ENCODE measurements at places on chromosomes 3 and 15.

GRCh38 chr3:44966795-44967278 is 9.1 kb downstream of the ZDHHC3 start:
- no peak for DNase-seq

- DNase-seq: no peak
Measured at GRCh38 chr3:110708156-110708555, 363.5 kb upstream of the NECTIN3 start.

GRCh38 chr3:65347166-65347565 is 659.4 kb upstream of the ADAMTS9 start:
- DNase-seq: no peak

GRCh38 chr15:59283717-59284391 is 77.2 kb downstream of the LDHAL6B start:
- no peak for DNase-seq

GRCh38 chr3:111128884-111129283 is 57.3 kb downstream of the NECTIN3 start:
- DNase-seq: no peak

DNA sequence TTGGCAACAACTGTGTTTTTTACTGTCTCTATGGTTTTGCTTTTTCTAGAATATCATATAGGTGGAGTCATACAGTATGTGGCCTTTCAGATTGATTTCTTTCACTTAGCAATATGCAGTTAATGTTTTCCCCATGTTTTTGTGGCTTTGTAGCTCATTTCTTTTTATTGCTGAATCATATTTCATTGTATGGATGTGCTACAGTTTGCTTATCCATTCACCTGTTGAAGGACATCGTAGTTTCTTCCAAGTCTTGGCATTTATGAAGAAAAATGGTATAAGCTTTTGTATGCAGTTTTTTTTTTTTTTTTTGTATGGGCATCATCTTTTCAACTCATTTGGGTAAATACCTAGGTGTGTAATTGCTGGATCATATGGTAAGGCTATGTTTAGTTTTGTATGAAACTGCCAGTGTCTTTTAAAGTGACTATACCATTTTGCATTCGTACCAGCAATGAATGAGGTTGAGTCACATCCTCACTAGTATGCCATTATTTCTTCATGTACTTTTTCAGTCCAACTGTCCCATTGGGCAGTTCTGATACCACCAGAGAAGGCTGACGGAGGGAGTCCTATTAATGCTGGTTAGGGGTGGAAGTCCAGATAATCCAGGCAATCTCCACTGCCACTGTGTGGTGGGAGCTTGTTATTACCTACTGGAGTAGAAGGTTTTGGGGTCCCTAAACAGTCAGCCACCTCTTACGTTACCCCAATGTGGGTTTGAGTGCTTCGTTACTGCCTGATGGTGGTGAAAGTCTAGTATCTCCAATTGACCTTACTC is 210.5 kb downstream of the DOCK3 start:
- no peak for DNase-seq

DNA sequence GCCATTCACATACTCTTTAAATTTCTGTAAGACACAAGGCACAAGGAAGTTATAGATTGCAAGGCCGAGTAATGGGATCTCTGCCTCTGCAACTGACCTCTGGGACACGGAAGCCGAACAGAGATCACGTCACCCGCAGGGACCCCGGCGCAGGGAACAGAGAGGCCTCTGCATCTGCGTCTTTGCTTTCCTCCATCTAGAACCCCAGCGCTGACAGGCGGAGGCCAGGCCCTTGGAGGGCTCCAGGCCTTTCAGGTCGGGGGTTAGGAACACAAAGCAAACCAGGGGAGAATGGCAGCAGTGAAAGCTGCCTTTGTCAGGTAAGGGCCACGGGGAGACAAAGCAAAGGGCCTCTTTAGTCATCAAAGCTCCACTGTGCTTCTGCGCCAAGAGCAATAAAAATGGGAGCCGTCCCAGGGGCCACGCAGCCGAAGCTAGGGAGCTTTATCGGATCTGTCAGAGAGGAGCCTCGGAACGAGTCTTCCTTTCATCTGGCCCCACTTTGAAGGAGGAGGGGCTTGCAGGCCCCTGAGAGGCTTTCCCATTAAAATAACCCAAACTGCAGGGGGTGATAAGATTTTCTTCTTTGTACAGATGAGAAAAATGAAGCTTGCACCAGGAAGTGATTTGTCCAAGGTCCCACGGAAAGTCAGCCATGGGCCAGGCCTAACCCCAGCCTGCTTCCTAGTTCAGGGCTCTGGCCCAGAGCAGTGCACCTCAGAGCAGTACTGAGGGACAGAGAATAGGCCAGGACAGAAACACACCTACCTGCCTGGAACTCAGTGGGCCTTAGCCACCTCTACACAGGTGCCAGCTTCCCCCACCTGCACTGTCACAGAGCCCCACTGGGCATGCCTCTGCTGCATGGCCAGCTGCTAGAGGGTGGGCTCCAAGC is 84.4 kb upstream of the RAD18 start:
- DNase-seq: no peak

- DNase-seq: no peak
Measured at GRCh38 chr15:74295800-74296199, 59.7 kb downstream of the CCDC33 start.

DNA sequence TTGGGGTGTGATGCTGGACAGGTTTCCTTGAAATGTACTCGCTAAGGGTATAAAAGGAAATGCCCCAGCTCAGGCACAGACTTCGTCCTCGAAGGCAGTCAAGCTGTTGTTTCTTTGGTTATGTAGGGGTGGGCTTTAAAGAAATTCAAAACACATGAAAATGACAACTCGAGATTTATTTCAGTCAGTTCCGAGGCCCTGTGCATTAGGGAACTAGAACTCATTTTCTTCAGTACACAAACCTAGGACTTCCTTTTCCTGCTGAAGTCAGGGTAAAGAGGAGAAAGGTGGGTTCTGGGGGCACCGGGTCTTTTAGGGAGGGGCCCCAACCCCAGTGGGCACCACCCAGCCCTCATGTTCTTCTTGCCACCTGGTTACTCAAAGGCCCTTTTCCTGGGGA is 7.7 kb downstream of the CCR9 start:
- DNase-seq: no peak

DNA sequence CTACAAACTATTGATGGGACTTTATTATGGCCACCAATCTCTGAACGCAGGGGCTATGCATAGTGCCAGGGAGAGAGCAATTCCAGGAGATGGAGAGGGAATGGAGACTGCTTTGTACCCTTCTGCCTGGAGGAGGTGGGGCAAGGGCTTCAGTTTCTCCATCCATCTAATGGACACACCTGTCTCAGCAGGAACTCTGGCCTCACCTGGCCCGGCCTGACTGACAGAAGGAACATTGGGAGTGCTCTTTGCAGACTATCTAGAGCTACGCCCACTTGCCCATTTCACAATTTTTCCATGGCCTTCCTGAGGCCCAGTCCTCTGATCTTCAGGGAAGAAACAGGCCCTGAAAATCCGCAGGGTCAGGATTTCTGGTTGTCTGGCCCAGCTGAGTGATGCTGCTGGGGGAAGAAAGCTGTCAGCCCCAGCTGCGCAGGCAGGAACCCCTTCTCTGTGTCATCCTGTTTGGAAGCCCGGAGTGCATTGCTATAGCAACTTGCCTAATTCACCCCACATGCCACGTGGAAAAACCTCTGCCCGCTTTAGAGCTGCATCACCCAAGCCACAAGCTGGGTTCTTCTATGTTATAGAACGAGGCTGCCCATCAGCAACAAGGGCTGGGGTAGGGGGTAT is 6.4 kb downstream of the ITGA11 start:
- no peak for DNase-seq

DNA sequence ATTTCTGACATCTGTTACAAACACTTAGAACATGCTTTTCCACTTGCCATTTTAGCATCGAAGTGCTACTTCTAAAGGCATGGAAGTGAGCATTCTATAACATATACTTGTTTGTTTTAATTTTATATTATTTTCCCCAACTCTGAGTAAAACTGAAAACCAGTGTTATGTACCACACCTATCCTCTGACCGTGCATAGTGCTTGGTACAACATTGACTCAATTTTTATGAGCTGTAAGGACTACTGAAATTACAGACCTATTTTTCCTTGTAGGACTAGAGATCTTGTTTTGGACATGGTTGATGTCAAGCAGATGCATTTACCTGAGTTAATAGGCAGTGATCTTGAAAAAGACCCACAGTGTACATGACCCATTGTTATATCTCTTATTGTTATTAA is 51.5 kb upstream of the CCNB2 start:
- DNase-seq: no peak

- no peak for DNase-seq
Measured at GRCh38 chr15:89781055-89781454, 4.9 kb downstream of the MESP2 start.

DNA sequence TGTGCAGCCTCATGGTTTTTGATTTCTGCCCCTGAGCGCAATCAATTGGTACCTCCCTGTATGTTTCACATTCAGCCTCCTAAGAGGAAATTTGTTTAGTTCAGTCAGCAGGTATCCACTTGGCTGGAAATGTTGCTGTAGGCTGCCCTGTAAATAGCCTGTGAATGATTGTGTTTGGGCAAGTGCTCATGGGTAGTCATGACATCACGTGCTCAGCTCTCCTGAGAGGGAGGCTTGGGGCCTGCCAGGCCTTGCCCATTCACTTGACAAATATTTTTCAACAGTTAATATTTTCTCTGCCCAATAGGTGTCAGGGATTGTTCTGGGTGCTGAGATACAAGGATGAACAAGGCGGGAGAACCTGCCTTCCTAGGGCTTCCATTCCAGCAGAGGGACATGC is 13.3 kb downstream of the HRH1 start:
- no peak for DNase-seq

- DNase-seq: no peak
Measured at GRCh38 chr15:78399091-78399490, 38.9 kb upstream of the IREB2 start.

GRCh38 chr3:134752761-134753461 is 42.1 kb upstream of the EPHB1 start:
- no peak for DNase-seq

DNA sequence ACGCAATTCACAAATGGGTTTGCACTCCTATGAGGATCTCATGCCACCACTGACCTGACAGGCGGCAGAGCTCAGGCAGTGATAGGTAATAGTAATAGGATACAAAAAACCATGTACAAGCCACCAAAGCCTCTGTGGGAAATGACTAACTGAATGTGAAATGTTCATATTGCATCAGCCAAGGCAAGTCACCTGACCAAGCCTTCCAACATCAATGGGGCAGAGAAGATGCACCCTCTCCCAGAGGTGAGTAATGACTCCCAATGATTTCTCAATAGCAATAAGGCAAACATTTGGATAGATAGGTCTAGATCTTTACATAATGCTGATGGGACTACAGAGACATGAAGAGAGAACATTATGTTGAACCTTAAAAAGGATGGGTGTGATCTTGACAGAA is 14.9 kb downstream of the CNTN3 start:
- no peak for DNase-seq

GRCh38 chr3:54069961-54070360 is 52.4 kb upstream of the CACNA2D3 start:
- DNase-seq: no peak

DNA sequence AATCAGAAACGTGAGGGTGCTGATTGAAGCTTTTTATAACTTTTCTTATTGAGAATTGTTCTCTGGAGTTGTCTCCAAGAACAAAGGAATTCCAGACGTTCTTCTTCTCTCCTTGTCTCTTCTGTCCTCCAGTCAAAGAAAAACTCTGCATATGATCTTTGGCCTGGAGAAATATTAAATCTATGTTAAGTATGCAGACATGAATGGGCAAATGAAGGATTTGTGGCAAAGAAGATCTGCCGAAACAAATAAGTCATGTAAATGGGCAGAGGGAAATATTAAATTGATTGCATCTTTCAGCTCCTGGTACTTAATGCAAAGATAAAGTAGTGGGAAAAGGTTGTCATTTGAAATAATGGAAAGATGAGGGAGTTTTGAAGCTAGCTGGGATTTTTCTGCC is 74.9 kb downstream of the IGF1R start:
- no peak for DNase-seq

GRCh38 chr3:146813496-146813895 is 208.3 kb upstream of the PLSCR5 start:
- DNase-seq: no peak
